ENCODE measurements at places on chromosomes 5 and 9.

DNA sequence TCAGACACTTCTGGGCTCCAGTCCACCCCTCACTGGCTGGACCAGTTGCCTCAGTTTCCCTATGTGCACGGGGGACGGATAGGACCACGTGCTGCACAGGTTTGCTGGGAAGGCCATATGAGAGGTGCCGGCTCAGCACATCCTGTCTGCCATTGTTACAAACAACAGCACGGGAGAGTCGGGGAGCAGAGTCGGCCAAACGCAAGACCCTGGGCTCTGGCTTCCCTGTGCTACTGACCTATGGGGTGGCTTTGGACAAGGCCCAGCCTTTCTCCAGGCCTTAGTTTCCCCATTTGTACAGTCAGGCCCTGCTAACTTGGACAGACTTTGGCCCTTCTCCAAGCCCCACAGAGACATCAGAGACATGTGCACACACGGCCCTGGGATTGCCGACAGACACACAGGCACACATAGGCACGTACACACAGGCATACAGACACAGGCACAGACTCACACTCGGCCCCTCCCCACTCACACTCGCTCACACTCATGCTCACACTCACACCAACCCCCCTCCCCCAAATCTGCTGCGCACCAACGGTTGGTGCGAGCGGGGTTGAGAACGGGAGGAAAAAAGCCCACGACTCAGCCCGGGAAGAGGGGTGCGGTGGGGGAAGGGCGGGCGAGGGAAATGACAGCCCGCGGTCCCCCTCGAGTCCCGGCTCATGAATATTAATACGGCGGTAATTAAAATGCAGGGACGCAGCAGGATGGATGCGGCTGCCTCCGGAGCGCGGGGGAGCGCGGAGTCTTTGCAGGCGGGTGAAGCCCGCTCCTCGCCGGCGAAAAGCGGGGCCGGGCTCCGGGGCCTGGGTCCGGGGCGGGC is 133.0 kb downstream of the C9orf50 start:
- DNase-seq = no peak

DNA sequence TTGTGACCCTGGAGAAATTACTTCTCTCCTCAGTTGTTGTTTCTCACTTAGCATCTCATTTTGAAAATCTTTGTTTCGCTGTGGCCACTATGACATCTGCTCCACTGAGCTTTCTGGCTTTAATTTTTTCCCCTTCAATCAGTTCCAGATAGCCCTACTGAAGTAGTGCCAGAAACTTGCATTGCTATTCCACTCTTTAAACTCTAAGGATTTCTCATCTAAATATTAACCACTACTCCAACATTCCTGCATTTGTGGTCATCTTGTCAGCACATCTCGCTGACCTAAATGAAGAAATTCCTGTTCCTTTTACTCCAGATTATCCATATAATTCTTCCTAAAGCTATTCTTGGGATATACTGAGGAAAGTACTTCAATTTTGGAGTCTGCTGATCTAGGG is 15.3 kb upstream of the NOL6 start:
- DNase-seq = no peak

DNA sequence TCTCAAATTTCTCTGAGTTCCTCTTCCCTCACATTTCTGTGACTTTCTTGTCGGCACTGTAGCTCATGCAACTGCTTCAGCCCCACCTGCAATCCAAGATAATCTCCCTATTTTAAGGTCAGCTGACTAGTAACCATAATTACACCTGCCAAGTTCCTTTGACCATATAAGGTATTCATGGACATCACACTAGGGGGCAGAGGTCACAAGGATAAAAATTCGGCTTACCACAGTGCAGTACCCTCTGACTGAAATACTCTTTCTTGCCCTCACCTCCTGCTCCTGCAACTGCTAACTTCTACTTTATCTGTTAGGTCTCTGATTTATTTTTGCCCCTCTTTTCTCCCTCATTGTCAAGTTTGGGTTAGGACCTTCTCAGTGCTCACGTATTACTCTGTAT is 144.2 kb downstream of the GDNF start:
- no peak for DNase-seq

GRCh38 chr5:142248853-142249462 is 75.9 kb downstream of the SPRY4 start:
- DNase-seq = peak; percentile 47

Data from left lobe of liver (tissue), 2 donors.